ENCODE measurements at places on chromosomes 2 and 18.

GRCh38 chr18:80133124-80133523, 24.1 kb downstream of the ADNP2 start:
- no peak for DNase-seq

DNA sequence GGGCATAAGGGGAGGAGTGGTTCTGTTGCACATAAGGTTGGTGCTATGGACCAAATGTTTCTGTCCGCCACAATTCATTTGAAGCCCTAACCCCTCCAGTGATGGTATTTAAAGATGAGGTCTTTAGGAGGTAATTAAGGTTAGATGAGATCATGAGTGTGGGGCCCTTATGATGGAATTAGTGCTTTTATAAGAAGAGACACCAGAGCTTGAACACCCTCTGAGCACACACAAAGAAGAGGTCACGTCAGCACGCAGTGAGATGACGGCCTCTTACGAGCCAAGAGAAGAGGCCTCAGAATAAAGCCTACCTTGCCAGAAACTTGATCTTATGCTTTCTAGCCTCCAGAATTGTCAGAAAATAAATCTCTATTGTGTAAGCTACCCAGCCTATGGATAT, 386.4 kb upstream of the CYRIA start:
- DNase-seq = no peak

DNA sequence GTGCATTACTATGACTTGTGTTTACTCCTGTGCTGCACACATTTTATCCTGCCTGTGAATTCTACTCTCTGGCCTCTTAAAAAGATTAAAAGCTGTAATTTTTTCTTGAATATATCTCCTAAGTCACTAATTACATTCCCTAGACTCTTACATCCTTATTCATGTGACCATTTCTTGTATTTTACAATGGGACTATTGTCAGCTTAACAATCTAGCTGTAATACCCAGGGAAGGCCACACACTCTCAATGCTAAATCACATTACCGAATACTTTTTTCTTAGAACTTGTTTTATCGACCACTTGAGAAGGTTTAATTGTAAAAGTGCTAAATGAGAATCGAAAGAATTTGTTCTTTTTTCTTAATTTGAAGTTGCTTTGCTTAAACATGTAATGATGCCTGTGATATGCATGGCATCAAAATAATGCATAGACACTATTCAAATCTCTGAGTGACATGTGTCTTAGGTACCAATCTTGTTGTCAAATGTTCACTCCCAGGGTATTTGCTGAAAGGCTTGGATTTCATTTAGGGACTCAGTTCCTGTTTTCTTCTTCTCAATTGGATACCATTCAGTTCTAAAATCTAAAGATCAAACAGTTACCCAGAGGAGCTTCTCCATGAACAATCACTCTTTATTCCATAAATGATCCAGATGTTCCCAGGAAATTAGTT, 498.5 kb downstream of the DPP10 start:
- DNase-seq = no peak

GRCh38 chr18:72674710-72675109, 130.6 kb upstream of the CBLN2 start:
- DNase-seq = no peak

DNA sequence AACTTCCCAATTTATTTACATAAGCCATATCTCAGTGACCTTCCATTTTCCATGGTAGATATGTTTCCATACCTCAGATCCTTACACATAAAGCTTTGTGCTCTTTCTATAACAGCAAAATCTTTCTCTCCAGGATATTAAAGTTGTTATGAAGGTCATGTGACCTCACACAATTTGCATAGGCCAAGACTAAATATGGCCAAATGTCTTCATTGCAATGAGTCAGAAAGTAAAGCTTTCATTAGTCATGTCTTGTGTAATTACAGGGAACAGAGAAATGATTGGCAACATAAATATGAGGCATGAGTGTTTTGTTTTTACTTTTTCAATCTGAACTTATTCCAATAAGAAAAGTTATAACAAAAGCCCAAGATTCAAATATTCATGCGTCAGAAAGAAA, 243.5 kb downstream of the ASXL3 start:
- DNase-seq = no peak

- DNase-seq = no peak
Measured at GRCh38 chr2:128438091-128438490, 119.4 kb upstream of the HS6ST1 start.

DNA sequence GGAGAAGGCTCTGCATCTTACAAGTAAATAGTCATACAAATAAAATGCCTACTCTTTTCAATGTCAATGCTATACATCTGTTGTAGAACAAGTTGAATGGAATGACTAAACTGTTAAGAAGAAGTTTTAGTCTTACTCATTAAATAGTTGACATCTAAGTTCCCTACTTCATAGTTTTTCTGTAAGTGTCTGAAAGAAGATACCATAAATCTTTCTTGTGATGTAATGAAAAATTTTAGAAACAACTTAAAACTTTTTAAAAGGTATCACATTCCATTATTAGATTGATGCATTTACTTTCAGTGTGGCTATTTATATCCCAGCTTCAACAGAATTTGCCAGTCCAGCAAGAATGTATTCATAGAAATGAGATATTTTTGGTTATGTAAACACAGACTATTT, 185.2 kb upstream of the EPC2 start:
- no peak for DNase-seq

- no peak for DNase-seq
Measured at GRCh38 chr2:29382486-29382885, 267.3 kb downstream of the CLIP4 start.

GRCh38 chr18:35110554-35111485, 69.6 kb downstream of the MAPRE2 start:
- no peak for DNase-seq

DNA sequence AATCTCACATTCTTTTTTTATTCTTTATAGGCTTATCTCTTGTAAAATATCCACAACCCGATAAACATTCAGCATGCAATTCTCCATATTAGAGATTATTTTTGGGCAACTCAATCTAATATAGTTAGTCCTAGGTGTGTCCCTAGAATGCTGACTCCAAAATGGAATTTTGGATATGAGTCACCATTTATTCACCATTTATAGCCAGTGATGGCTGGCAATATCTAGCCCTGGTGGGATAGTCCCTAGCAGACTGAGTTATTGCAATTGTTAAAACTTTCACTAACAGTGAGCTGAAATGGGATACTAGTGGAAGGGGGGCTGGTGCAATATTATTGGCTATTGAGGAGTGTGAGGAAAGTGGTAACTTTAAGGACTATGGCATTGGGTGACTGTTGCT, 401.6 kb downstream of the SLC4A3 start:
- no peak for DNase-seq

DNA sequence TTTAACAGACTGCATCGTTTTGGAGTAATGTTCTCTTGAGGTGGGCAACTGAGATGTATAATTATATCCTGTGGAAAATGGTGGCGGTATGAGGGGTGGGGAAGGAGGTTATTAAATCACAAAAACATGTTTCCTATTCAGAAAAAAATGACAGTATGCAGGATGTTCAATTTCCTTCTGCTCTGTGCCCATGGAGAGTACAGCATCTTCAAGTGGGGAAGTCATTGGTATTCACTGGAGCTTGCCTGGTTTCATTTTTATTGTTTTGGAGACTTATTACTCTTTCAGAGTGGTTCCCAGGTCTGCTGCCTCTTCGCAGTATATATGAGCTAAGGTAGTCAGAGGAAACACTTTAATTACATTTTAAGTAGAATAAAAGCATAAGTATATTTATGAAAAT, 318.8 kb upstream of the RAB12 start:
- DNase-seq = no peak

DNA sequence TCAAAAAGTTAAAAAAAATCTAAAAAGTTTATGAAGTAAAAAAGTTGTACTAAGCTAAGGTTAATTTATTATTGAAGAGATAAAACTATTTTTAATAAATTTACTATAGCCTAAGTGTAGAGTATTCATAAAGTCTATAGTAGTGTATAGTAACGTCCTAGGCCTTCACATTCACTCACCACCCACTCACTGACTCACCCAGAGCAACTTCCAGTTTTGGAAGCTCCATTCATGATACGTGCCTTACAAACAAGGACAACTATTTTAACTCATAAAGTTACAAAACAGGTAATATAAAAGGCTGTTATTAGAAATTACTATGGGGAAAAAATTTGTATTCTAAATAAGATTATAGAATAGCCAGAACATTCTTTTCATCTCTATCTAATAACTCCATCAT, 158.9 kb upstream of the FN1 start:
- no peak for DNase-seq

GRCh38 chr18:79641722-79642497, 37.7 kb upstream of the CTDP1 start:
- no peak for DNase-seq

DNA sequence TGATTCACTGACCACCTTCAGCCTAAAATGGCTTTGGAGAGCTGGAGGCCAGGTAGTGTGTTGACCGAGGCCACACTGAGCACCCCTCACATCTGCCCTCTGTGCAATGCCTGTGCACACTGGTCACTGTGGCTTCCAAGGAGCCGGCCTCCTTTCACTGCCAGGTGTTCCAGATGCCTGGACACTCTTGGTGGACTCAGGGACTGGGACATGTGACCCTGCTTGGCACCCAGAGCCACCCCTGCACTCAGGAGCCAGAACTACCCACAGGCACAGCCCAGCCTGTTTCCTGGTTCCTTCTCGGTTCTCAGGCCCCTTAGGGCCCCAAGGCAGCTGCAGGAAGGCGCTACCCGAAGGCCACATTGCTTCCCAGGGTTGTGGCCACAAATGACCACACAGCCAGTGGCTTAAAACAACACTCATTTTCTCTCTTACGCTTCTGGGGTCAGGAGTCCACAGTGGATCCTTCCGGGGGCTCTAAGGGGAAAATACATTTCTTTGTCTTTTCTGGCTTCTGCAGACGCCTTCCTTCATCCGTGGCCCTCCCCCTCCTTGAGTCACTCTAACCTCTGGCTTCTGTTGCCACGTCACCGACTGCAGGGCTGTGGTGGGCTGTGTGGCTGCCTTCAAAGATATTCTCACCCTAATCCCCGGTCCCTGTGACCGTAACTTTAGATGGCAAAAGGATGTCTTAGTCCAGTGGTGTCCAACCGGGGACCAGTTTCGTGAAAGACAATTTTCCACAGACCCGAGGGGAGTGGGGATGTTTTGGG, 78.6 kb downstream of the ASB1 start:
- no peak for DNase-seq

GRCh38 chr2:164896634-164897355, 55.2 kb upstream of the COBLL1 start:
- DNase-seq = no peak

DNA sequence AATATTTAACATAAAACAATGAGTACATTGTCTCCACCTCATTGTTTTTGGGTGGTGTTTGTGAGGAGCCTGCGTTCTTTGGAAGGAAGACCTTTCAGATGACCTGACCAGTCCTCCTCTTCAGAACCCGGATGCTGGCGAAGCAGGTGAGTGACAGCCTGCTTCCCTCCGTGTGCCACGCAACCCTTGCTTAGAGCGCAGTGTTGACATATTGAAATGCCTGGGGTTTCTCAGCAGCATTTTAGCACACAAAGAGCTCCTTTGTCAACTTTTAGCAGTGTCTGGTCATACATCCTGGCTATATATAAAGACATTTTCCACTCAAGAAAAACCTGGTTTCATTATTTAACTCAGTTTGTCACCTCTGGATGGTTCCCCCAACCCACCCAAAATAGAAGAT, 335.7 kb upstream of the POU3F3 start:
- DNase-seq = no peak

GRCh38 chr2:190477661-190478454, 56.7 kb downstream of the NEMP2 start:
- no peak for DNase-seq

DNA sequence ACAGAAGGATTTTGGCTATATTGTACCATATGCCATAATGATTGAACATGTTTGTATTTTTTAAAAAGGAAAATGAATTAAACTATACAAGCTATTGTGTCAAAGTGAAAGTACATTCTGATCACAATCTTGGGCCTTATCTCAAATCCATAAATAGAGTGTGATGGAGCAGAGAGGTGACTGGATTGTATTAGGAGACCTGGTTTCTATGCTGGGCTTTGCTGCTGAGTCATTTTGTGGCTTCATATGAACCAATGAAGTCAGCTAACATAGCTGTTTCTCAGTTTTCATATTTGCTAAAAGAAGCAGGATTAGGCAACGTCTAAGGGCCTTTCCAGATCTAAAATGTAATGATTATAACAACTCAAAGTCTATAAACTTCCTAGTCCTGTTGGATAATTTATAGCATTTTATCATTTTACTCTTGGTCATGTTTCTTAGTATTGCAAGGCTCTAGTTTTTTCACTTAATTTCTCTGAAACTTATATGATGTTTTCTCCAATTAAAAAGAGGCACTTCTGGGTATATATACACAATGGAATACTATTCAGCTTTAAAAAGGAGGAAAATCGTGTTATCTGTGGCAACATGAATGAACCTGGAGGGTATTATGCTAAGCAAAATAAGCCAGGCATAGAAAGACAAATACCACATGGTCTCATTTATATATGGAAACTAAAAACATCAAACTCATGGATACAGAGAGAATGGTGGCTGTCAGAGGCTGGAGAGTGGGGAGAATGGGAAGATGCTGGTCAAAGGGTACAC, 112.3 kb downstream of the MEP1B start:
- no peak for DNase-seq

DNA sequence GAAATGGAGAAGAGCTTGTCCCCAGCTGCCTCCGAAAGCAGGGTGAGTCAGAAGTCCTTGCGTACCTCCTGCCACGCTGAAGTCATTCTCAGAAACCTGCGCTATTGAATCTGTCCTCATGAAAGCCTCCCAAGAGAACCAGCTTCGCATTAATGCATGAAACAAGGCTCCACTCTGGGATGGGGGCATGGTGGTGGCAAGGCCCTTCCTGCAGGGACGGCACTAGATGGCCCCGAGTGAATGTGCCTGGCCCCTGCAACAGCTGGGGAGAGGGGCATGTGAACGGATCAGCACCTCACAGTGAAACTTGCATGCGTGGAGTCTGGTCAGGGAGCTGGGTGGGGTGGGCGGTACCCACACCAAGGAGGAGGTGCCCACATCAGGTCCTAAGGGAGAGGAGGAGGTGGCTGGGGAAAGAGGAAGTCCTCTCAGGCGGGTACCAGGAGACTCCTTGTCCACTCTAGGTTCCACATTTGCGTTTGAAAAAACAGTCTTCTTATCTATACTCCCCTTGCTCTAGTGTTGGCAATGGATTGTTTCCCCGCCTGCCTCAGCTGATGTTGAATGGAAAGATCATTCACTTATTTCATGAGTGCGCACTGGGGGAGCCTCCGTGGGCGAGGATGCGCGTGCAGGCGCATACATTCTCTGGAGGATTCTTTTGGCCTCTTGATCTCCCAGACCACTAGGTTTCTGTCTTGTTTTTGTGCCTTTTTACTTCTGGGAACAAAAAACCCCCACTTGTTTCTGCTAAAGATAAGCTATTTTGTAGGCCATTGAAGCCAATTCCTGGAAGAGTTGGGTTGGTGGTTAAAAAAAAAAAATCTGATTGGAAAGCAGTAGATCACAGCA, 104.7 kb downstream of the KLHL29 start:
- no peak for DNase-seq
